Testis (tissue), 5 donors: ENCODE measurements at places on chromosomes 3 and 15. TPM values are rescaled to one million over a fixed set of nuclear protein-coding genes. Genes with fewer than 3 reads are reported as not detected.
A peak's percentile ranks its signal among the peaks of the same experiment; 100 is the strongest.

DNA sequence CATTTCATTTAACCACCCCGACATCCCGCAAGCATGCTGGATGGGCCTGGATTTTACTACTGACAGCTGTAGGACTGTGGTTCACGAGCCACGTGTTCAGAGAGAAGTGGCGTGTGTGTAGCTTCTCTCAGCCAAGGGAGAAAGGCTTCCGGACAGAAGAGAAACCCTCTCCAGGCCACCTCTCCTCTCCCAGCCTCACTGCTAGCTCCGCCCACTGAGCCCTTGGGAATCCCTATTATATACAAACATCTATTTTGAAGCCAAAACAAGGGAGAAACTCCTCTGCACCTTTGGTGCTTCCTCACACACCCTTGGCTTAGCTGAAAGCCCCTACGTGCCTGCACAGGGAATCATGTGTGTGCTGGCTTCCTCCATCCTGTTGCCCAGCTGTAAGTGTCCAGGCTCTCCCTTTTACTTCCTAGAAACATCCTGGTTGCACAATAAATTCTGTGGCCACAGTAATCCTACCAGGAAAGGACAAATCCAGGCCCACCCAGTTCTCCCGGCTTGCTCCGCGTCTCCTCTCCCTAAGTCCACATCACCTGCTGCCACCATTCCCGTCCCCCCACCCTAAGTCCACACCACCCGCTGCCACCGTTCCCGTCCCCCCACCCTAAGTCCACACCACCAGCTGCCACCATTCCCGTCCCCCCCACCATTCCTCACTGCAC lies 30.5 kb downstream of the PCSK6 start:
- H3K36me3 ChIP-seq, result no peaks in the 10 kb centered on the region
- H3K4me1 ChIP-seq, result peaks cover 3% of the 10 kb centered on the region
- H3K27me3 ChIP-seq, result no peaks in the 10 kb centered on the region
- H3K4me3 ChIP-seq, result no peak overlapping the region

GOLGA6L4 gene
- 21.3 TPM for total RNA-seq

- no peak overlapping the region for H3K27ac ChIP-seq
- no peak overlapping the region for H3K4me3 ChIP-seq
- no peaks in the 10 kb centered on the region for H3K27me3 ChIP-seq
- H3K36me3 ChIP-seq, result no peaks in the 10 kb centered on the region
- peaks cover 6% of the 10 kb centered on the region for H3K4me1 ChIP-seq
Observed at GRCh38 chr3:157166115-157166514, 6.2 kb upstream of the CCNL1 start.

DNA sequence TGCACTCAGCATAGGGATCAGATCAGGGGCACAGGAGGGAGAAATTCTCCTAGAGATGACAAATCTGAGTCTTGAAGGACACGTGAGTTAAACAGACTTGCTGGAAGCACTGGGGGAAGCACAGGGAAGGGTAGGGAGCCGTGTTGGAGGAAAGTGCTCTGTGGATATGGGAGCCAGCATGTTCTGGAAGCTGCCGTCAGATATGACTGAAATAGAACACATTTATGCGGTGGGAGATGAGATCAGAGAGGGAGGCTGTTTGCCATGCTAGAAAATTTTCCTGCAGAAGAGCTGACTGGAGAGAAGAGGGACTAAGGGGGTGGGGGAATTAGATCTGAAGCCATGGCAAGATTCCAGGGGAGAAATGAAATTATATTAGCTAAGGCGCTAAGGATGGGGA lies 1.8 kb downstream of the TAMM41 start:
- peaks cover 21% of the 10 kb centered on the region for H3K4me1 ChIP-seq
- H3K4me3 ChIP-seq, result no peak overlapping the region
- H3K27ac ChIP-seq, result no peak overlapping the region
- no peak for DNase-seq

DNA sequence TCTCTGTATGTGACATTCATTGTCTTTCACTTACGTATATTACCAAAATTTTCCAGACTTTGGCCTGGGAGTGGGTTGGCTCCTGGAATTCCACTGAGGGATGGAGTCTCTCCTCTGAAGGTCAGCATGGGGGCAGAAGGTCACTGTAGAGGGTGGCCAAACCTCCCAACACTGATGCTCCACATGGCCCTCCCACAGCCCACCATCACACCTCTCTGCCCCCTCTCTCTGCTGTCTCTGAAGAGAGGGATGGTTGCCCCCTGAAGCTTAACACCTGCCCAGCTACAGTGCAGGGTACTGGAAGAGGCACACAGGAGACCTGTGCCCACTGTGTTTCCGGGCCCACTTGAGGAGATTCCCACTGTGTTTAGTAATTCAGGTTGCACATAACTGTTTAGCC lies 52.2 kb downstream of the CMTM6 start:
- H3K27me3 ChIP-seq, result no peaks in the 10 kb centered on the region
- H3K4me1 ChIP-seq, result no peaks in the 10 kb centered on the region
- H3K36me3 ChIP-seq, result no peaks in the 10 kb centered on the region

GRCh38 chr15:101006931-101007691 lies 88.0 kb downstream of the LRRK1 start:
- no peaks in the 10 kb centered on the region for H3K36me3 ChIP-seq
- H3K4me3 ChIP-seq, result peak overlapping the region; percentile 51
- no peaks in the 10 kb centered on the region for H3K27me3 ChIP-seq
- no peak overlapping the region for H3K27ac ChIP-seq
- peaks cover 5% of the 10 kb centered on the region for H3K4me1 ChIP-seq

ALPK3 gene
- total RNA-seq, result 4.1 TPM
